ENCODE measurements at places on chromosomes 1 and 21. TPM values are rescaled to one million over a fixed set of nuclear protein-coding genes. Genes with fewer than 3 reads are reported as not detected.

DNA sequence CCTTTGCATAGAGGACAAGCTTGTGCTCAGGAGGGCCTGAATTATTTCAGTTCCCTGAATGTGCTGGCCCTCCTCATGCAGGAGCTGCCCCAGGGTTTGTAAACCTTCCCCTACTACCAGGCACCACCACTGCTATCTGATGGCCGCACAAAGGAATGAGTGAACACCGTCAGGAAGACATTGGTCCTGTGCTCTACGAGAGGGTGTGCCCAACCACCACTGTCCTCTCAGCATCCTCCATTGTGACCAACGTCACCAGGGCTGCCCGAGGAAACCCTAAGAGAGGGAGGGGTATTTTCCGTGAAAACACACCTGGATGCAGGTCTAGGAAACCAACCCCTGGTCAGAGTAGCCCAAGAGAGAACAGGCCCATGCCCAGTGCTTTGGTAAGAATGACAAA is 657.5 kb downstream of the KIF26B start:
- no peak for DNase-seq
- no peaks in the 10 kb centered on the region for H3K4me1 ChIP-seq
- H3K36me3 ChIP-seq = no peaks in the 10 kb centered on the region
- no peak overlapping the region for H3K4me3 ChIP-seq

- no peaks in the 10 kb centered on the region for H3K27me3 ChIP-seq
- DNase-seq = no peak
- no peak overlapping the region for H3K27ac ChIP-seq
- no peaks in the 10 kb centered on the region for H3K4me1 ChIP-seq
- no peak overlapping the region for H3K4me3 ChIP-seq
Observed at GRCh38 chr1:97082160-97082848, 360.7 kb downstream of the PTBP2 start.

GRCh38 chr1:14786109-14786675 is 187.7 kb downstream of the KAZN start:
- H3K4me3 ChIP-seq = no peak overlapping the region
- no peak overlapping the region for H3K27ac ChIP-seq
- no peaks in the 10 kb centered on the region for H3K27me3 ChIP-seq
- no peaks in the 10 kb centered on the region for H3K4me1 ChIP-seq

- no peaks in the 10 kb centered on the region for H3K4me1 ChIP-seq
- H3K27me3 ChIP-seq = no peaks in the 10 kb centered on the region
- DNase-seq = no peak
- H3K4me3 ChIP-seq = no peak overlapping the region
Observed at GRCh38 chr1:47755101-47755990, 241.8 kb downstream of the TRABD2B start.

DNA sequence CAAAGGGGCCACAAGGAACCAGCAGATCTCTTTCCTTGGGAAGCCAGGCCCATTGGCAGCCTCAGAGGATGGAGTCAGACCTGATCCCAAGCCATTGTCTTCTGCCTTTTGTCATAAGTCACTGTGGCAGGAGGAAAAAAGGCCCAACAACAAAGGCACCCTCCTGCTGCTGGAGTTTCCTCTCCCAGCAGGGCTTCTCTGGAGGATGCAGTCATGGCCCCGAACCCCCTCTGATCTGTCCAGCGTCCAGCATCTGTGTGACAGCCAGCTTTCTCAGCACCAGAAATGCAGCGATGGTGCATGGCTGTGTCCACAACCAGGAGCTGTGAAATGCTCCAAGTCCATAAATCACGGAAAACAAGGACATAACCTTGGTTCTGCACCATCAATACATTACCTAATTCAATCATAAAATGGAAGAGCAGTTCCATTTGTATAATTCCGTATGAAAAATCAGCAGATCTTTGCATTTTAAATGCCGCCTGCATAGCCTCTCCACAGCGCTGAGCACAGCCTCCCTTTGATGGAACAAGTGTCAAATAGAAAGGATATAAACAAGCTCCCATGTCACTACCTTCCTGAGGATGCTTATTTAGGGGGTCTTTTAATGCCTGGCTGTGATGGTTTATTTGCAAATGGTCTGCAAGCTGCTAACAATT is 30.6 kb downstream of the AJAP1 start:
- no peaks in the 10 kb centered on the region for H3K36me3 ChIP-seq
- no peak for DNase-seq
- no peak overlapping the region for H3K4me3 ChIP-seq
- no peaks in the 10 kb centered on the region for H3K4me1 ChIP-seq

GRCh38 chr1:89666640-89667039 is 33.7 kb downstream of the LRRC8C start:
- peaks cover 36% of the 10 kb centered on the region for H3K4me1 ChIP-seq
- no peaks in the 10 kb centered on the region for H3K27me3 ChIP-seq
- DNase-seq = no peak
- peaks cover 3% of the 10 kb centered on the region for H3K36me3 ChIP-seq

- peaks cover 11% of the 10 kb centered on the region for H3K36me3 ChIP-seq
- H3K4me1 ChIP-seq = peaks cover 13% of the 10 kb centered on the region
- no peak overlapping the region for H3K27ac ChIP-seq
- no peak overlapping the region for H3K4me3 ChIP-seq
Observed at GRCh38 chr21:26837539-26837938, 7.7 kb downstream of the ADAMTS1 start.

Gene PLEKHA6
- total RNA-seq = 11.5 TPM

Gene MIXL1
- 1.2 TPM for total RNA-seq

Gene SFN
- 0.42 TPM for total RNA-seq
